Activated T-helper 9 cell treated with anti-CD3 and anti-CD28 coated beads, Interleukin-2, amount 50 U/mL, for 16 hours (primary cell): ENCODE measurements at places on chromosomes 4 and X.

- no peak for DNase-seq
Measured at GRCh38 chr4:158129694-158130093, 43.1 kb downstream of the GASK1B start.

- DNase-seq = no peak
Measured at GRCh38 chr4:38857354-38858096, 908 bp upstream of the TLR6 start.

DNA sequence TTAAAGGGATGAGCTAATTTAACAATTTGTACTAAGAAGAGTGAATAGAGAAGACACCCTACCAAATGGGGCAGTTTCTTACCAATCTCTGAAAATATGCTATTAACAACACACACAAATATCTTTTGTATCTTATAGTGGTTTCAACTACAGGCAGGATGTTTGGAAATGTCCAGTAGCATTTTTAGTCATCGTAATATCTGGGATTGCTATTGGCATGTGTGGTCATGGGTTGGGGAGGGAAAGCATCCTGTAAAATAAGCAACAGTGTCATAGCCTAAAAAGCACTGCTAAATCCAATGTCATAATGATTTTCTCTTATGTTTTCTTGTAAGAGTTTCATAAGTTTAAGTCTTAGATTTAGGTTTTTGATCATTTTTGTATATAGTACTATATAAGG, 29.3 kb upstream of the ABCG2 start:
- no peak for DNase-seq

GRCh38 chr4:150367326-150367725, 214.6 kb upstream of the MAB21L2 start:
- DNase-seq = no peak

DNA sequence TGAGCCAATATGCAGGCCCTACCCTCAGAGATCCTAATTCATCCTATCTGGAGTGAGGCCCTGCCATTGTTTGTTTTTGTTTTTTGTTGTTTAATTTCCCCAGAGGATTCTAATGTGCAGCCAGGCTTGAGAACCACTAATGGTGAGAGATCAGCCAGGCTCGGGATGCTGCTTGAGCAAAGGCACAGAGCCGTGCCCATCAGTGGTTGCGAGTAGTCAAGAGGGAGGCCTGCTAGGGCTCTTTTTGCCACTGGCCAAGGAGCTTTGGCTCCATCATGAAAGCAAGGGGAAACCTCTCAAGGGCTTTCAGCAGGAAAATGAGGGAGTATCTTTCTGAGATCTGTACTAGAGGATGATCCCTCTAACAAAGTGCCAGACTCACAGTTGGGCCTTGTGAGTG, 2.7 kb downstream of the TCEANC start:
- no peak for DNase-seq

DNA sequence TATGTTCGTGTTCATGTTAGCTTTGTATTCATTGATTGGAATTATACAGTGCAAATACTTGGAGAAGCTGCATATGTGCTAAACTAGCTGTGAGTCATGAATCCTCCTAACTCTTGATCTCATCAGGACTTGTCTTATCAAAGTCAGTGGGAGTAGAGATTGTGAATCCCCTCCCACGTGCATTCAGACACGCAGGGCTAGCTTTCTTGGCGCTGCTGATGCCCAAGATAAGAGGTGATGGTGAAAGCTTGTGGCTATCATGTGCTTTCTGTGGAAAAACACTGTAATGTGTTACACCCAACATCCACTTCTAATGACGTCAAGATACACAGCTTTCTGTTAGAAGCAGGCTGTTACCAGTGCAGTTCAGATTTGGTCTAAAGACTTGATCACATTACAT, 348.7 kb upstream of the HAND2 start:
- no peak for DNase-seq

- DNase-seq = no peak
Measured at GRCh38 chr4:17811078-17811603, 362 bp downstream of the NCAPG start.

GRCh38 chrX:43612400-43612799, 43.7 kb upstream of the MAOA start:
- no peak for DNase-seq

GRCh38 chr4:78121338-78121904, 64.3 kb downstream of the FRAS1 start:
- DNase-seq = no peak

GRCh38 chrX:68433981-68434299, 645 bp upstream of the OPHN1 start:
- DNase-seq = no peak

- no peak for DNase-seq
Measured at GRCh38 chr4:141711211-141711610, 74.8 kb downstream of the IL15 start.

- no peak for DNase-seq
Measured at GRCh38 chr4:6307891-6308290, 38.2 kb downstream of the WFS1 start.

DNA sequence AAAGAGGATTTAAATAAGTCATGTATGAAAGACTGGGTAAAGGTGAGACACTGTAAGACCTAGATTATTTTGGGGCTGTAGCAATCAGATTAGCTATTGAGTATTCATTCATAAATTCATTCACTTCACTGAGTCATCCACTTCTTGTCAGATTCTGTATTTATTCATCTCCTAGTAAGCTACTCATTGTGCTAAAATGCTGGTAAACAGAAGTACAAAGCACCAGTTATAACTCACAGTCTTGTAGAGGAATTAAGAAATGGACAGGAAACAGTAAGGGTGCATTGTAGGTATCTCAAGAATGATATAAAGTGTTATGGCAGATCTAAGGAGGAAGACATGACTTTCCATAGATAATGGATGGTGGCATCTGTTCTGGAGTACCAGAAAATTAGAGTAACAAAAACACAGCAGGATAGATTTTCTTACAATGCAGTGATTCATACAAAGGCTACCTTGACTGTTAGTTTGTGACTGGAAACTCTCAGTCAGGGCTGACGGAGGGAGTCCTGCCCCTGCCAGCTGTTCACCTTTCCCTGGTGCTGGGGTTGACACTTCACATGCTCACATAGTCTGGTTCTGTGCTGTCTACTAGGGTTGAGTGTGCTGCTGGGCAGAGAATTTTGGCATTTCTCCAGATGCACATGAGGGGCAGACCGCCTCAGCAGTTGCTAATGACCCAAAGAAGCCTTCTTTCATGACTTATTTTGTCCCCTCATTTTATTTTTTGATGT, 26.5 kb upstream of the HAND2 start:
- DNase-seq = no peak

DNA sequence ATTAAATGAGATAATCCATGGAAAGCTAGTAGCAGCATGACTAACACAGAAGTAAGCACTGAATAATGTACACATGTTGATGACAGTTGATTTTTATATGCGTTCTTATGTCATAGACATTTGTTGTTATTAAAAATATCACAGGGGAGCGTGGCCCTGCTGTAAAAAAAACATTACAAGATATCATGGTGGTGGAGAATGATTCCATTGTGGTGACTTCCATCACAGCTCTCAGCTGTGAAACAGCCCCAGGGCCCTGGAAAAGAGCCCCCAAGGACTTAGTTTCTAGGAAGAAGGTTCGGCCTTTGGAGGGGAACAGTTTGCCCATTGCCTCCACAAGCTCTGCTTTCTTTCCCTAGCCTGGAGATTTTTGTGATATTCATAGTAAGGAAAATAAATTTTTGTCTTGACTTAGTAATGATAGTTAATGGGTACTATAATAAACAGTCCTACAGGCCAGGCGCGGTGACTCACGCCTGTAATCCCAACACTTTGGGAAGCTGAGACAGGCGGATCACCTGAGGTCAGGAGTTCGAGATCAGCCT, 49.9 kb downstream of the FAM114A1 start:
- no peak for DNase-seq

DNA sequence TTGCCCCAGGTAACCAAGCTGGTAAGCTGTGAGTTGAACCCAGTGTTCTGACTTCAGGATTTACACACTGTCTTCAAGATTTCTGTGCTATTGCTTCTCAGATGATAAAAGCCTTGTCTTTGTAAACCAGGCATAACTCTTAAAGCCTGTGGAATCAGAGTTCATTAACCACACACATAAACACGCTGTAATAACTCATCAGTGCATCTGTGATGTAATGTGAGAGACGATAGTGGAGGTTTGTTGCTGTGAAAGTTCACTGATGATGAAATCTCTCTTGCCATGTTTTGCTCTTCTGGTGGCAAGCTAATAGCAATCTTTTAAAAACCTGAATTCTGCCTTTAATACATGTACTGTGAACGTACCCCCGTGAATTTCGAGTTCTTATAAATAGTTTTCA, 41.5 kb downstream of the CLCN4 start:
- no peak for DNase-seq

- no peak for DNase-seq
Measured at GRCh38 chr4:67886281-67886680, 2.5 kb upstream of the TMPRSS11D start.

GRCh38 chr4:48604527-48604926, 114.5 kb downstream of the ZAR1 start:
- no peak for DNase-seq

GRCh38 chr4:142379277-142380051, 466.6 kb downstream of the INPP4B start:
- no peak for DNase-seq

DNA sequence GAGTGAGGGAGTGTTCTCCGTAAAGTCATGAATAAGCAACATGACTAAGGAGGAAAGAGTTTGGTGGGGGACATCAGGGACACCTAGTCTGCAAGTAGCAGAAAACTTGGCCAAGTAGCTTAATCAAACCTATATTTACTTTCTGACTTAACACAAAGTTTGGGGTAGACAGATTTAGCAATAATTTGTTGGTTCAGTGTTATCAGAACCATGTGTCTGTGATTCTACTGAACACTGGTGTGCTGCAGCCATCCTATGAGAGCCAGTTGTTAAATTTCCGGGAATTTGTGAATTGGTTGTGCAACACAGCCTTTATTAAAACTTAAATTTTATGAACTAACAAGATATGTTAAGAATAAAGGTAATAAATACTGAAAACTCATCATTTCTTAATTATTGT, 469.3 kb downstream of the C4orf33 start:
- no peak for DNase-seq

GRCh38 chr4:155377276-155377675, 511 bp upstream of the MAP9 start:
- no peak for DNase-seq

DNA sequence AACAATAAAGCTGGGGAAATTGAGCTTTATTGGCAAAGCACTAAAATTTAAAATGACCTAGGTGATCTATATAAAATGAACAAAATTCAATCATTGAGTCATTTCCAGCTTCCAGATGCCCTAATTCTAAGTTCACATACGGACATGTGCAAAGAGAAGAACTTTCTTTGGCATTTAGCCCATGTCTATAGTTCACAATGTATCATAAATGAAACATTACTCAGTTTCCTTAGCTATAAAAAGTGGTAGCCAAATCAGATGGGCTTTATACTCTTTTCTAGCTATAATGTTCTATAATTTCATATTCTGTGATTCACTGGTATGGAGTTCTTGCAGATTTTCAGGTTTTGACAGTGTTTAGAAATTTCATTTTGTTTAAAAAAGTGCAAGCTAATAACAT, 327.4 kb downstream of the KCTD8 start:
- no peak for DNase-seq

GRCh38 chr4:48347282-48347921, 6.1 kb downstream of the SLAIN2 start:
- no peak for DNase-seq

DNA sequence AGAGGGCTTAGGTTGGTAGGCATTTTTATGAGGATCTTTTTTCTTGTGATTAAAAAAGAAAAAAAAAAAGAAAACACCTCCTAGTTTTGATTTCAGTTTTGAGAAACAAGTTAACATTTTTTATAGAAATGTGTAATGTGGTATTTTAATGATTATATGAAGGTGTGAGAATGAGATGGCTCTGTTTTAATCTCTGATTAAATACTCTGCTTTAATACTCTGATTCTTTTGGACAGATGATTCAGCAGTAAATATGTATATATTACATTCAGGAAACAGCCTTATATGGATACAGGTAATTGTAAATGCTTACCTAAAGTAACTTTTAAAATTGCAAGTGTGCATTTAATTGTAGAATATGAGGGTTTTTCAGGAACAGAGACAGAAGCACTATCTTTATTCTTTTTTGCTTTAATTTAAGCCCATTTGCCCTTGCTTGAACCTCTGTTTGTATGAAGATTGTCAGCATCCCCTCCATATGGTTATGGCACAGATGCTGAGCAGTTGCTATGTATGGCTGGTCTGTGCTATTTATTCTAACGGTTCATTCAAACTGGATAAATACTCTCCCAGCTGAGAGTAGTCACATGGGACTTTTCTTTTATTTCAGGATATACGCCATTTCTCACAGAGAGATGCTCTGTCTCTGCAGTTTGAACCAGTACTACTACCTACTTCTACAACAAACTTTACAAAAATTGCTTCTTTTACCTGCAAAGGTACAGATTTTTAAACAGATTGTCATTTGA, 101.0 kb upstream of the TLR2 start:
- DNase-seq = no peak

GRCh38 chr4:37837446-37837845, 11.0 kb downstream of the PGM2 start:
- no peak for DNase-seq

DNA sequence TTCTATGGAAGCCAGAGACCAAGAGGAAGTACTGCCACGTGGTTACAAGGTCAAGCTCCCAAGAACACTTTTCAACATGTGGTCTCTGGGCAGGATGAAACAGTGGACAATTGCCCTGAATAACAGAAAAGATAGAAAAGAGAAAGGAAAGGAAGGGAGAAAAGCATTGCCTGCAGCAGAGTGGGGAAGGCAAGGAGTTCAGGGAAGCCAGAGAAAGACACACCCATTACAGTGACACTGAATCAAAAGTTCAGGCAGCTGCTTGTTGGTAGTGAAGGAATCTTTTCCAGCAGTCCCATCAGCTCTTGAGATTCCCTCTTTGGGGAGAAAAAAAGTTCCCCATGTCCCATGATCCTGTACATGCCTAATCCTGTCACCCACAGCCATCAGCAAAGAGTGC, 80.5 kb downstream of the EIF4E start:
- no peak for DNase-seq

- DNase-seq = no peak
Measured at GRCh38 chr4:182831376-182831775, 85.8 kb downstream of the DCTD start.
